ENCODE measurements at places on chromosomes 7 and 10.

- DNase-seq, result no peak
Measured at GRCh38 chr7:25847336-25848070, 304.5 kb upstream of the NFE2L3 start.

- DNase-seq, result no peak
Measured at GRCh38 chr7:27714831-27715444, 25.0 kb upstream of the TAX1BP1 start.

- DNase-seq, result no peak
Measured at GRCh38 chr7:27899601-27900000, 159.6 kb downstream of the TAX1BP1 start.

GRCh38 chr10:107473225-107473624 is 308.7 kb upstream of the SORCS1 start:
- DNase-seq, result no peak

GRCh38 chr7:44652535-44652934 is 46.1 kb downstream of the OGDH start:
- DNase-seq, result no peak

DNA sequence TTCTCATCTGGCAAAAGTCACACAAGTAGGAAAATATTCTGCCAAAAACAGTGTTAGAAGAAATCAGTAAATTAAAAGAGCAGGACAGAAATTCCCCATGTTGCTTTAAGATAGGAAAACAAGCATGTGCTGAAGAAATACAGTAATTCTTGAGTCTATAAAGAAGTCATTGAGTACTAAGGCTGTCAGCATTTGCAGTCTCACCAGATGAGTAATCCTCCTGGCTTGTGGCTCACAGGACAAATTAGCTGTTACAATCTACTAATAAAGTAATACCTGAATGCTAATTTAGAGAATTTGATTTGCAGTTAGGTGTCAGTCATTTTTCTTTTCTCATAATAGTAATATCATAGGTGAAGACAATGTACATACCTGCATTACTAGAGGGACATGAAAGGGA is 1158.9 kb upstream of the CELF2 start:
- DNase-seq, result no peak

- DNase-seq, result no peak
Measured at GRCh38 chr7:37016064-37016878, 292.0 kb upstream of the AOAH start.

DNA sequence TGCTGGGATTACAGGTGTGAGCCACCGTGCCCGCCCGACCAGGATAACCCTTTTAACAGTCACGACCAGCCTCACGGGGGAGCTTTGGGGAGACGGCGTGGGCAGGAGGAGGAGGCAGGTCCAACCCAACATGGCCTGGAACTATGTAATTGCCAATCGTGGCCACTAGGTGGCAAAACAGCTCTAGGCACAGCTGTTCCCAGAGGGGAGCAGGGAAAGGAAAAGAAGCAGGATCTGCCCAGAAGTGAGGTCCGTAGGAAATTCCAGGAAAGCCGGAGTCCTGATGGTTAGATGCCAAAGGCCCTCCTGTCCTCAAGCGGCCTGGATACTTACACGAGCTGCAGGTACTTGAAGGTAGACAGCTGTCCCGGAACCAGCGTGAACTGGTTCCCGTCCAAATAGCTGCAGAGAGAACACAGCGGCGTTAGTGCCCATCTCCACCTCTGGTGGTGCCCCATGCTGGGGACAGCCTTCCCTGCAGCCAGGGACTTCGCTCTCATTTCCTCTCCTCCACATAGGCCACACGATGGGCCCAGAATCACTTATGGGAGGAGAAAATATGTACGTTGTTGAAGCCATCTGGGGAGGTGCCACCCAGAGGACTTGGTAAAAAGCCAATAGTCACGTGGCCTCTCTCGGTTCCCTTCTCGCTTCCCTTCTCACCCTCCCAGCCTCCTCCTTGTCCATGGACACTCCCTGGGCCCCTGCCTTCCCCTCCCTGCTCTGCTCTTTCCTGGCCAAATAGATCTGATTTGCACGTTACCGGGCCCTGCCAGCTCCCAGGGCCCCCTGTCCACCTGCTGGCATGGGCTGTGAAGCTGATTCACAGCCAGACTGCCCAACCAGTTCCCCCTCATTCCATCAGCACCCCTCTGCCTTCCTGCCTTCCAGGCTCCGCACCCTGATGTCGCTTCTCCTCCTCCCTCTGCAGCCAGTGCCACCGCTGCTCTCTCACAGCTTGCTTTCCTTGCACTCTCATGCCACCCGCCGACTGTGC is 148.1 kb downstream of the SLIT1 start:
- DNase-seq, result peak; percentile 84

GRCh38 chr7:139568346-139568675 is 44.8 kb downstream of the CLEC2L start:
- no peak for DNase-seq

GRCh38 chr10:109173121-109173520 is 750.2 kb downstream of the XPNPEP1 start:
- DNase-seq, result no peak

GRCh38 chr7:90766814-90767564 is 170.9 kb downstream of the CDK14 start:
- DNase-seq, result no peak

GRCh38 chr7:90595801-90596670 is at the start of gene CDK14:
Gene CDK14 (plus strand): TSS chr7:90596321. CDS start chr7:90596628, 307 bp downstream.
- peak; percentile 57 for DNase-seq

DNA sequence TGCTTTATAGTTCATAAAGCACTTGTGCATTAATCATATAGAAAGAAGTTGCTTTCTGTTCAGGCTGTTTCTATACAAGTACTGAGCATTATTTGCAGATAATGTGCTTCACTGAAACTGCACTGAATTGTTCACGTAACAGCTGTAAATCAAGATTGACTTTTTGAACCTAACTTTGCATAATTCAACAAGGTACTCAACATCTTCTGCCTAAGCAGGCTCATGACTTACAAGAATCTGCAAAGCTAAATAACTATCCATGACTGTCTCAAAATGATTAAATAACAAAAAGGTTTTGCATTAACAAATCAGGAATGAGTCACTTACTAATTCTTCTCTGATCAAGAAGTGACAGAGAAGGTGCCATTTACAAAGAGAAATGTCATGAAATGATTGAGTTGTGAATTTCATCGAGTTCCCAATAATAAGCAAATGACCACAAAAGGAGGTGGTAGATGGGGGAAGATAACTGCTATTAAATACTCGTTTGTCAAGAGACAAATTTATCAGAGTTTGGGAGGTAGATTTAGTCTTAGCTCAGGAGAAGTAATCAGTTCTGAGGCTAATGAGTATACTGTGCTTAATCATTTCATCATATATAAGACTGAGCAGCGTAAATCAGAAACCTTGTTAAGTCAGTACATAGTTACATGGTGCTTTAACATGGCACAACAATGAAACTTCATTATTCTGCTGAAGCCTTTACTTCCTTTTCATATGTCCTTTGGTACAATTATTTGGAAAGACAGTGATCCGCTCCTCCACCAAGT is 161.3 kb upstream of the LRRN3 start:
- no peak for DNase-seq

DNA sequence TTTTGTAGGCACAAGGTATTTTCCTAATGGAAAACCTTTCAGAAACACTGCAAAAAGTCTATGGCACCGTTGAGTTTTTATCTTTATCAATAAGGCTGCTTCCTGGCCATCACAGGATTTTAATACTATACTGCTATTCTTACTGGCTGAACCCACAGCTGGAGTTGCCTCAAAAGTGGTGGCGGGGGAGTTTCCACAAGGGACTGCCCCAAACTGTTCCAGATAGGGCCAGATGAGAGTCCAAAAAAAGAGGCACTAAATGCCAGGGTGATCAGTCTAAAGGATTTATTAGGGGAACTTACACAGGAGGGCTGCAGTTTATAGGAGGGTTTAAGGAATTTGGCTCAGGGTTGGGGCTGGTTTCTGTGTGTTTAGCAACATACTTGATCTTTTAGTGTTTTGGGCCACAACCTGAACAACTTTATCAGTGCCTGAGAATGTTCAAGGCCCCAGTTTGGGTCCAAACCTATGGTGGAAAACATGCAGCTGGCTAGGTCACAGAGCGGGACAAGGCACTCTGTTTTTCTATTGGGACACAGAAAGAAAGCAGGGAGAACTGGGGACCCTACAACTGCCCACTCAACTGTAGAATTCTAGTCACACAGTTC is 41.4 kb downstream of the STAM start:
- DNase-seq, result no peak

GRCh38 chr10:76149602-76150138 is 718.2 kb downstream of the LRMDA start:
- DNase-seq, result no peak

DNA sequence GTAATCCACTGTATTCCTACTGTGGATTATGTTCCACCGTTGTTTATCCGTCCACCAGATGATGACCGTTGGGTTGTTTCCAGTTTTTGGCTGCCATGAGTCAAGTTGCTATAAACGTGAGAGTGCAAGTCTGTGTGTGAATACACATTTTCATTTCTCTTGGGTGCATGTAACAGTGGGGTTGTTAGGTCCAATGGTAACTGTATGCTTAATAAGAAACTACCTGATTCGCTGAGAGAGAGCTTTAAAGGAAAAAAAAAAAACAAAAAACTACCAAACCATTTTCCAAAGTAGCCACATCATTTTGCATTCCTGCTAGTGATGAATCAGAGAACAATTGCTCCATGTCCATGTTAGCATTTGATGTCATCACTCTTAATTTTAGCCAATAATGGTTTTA is 15.9 kb downstream of the UBN2 start:
- DNase-seq, result no peak

- DNase-seq, result no peak
Measured at GRCh38 chr7:93279541-93279940, 47.4 kb downstream of the VPS50 start.

DNA sequence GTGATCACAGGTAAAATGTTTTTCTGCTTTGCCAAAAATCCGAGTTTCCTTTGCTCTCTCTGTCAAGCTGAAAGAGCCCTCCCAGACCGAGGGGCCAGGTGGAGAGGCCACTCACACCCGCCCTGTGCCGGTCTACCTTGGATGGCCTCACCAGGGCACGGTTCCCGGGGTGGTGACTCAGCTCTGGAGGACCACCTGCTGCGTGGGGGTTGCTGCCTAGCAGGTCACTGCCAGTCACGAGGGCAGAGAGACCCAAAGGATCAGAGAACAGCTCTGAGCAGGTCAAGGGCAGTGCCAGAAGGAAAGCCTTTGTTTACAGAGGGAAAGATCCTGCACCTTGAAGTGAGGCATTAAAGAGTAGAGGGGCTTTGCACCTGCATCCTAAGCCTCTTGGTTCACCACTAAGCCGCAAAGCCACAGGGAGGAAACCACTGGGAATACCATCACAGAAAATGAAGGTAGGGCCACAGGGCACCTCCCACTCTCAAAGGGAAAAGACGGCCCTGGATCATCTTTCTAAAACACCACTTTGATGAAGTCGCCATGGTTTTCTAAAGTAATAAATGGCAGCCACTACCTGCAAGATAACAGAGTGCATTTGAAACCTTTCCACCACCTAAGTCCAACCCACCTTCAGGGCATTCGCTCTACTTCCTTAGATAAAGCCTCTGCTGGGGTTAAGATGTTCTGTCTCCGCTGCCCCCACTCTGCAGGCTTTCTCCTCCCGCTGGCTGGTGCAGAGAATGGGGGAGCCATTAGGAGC is 160.3 kb upstream of the KLF14 start:
- DNase-seq, result no peak

GRCh38 chr7:137366995-137367394 is 23.5 kb upstream of the PTN start:
- no peak for DNase-seq

DNA sequence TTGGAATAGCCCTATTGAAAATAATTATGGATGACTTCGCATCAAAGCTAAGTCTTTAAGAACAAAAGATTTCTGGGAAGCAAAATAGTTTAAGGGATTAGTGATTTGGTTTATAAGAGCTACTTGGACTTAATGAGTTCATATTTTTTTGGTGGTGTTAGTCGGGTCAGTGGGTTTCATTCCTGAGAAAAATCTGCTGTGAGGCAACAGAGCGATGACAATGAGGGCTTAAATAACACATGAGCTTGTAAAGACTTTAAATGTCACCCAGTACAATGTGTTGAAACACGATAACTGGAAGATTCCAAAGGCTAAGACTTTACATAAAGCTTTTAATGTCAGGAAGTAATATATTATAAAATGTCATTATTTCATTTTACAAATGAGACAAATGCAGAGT is 178.8 kb downstream of the ARL4A start:
- DNase-seq, result no peak

DNA sequence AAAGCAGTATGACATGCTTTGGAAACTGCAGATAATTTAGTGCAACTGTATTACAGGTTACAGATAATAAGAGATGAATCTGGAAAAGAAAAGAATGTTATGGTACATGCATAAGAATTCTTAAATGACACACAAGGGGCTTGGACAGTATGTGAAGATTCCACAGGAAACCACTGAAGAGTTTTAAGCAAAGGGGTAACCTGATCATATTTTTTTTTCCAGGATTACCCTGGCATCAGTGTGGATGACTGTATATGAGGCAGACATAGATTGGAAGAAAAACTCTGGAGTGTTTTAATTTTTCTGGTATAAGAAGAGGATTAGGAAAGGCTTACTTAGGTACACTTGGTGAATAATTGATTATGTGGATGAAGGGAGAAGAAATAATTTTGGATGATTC is 8.1 kb downstream of the TFPI2 start:
- no peak for DNase-seq

- DNase-seq, result peak; percentile 77
Measured at GRCh38 chr10:101032637-101033224, 1.7 kb downstream of the SFXN3 start.

- no peak for DNase-seq
Measured at GRCh38 chr10:131533846-131534526, 222.5 kb upstream of the TCERG1L start.

GRCh38 chr7:92854501-92855238 is 18.3 kb upstream of the CDK6 start:
- no peak for DNase-seq

DNA sequence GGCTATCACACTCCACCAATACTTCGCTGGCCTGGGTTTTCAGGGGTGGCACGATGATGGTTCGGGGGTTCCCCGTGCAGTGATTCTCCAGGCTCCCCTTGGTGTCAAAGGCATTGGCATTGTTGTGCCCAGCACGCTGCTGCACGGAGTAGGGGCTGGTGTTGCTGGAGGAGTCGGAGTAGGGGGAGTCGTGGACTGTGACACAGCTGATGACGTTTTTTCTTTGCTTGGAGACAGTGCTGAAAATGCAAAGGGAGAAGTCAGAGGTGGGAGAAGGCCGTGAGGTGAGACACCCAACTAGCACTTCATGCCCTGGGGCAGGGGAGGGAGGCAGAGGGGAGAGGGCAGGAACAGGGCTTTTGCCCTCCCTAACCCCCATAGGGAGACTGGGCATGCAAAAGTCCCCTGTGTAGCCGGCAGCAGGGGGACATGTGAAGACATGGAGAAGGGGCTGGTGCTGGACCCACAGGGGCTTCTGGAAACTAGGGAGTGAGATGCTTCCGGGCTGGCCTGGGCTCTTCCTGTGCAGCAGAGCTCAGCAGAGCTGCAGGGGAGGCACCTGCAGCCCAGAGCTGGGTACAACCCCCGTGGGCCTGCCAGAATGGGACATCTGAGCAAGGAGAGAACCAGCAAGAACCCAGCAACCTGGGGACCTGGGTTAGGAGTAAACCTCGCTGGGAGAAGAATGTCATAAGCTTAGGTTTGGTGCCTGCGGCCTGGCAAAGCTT is 60.5 kb downstream of the CLEC2L start:
- DNase-seq, result no peak
